ENCODE measurements at places on chromosomes 1 and 21.
A peak's percentile ranks its signal among the peaks of the same experiment; 100 is the strongest.

DNA sequence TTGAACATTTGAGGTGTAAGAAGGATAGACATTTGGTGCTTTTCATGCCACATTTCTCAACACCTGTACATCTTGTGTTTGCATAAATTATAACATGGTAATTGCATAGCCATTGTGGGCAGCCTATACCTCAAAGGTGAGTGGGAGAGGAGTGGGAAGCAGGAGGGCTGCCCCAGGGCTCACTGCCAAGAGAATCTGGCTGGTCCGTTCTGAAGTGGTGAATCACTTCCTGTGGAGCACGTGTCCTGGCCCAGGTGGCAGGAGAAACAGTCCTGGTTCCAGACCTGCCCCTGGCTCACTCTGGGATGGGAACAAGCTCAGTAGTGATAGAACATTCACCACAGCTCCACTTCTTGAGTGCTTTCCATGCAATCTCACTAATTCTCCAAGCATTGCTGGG lies 11.6 kb upstream of the OLFML2B start:
- no peak for DNase-seq

GRCh38 chr1:210311726-210312493 lies 16.8 kb upstream of the HHAT start:
- no peak for DNase-seq

DNA sequence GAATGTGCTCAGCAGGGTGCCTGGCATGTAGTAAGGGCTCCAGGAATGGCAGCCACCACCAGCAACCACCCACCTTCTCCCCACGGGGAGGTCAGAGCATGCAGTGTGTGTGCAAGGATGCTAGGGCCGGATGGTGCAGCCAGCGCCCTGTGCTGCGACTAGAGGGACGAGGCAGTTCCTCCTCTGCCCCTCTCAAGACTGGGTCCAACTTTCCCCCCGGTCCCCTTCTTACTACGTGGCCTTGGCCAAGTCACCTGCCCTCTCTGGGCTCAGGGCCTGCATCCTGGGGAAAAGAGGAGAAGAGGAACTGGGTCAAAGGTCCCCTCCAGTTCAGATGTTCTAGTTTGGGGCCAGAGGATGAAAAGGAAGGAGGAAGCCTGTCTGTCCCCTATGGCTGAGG lies 71.6 kb upstream of the TARDBP start:
- DNase-seq: no peak

- DNase-seq: no peak
Observed at GRCh38 chr1:42170779-42171621, 6.5 kb upstream of the GUCA2A start.

GRCh38 chr1:44834328-44834727 lies 8.7 kb downstream of the PTCH2 start:
- no peak for DNase-seq

DNA sequence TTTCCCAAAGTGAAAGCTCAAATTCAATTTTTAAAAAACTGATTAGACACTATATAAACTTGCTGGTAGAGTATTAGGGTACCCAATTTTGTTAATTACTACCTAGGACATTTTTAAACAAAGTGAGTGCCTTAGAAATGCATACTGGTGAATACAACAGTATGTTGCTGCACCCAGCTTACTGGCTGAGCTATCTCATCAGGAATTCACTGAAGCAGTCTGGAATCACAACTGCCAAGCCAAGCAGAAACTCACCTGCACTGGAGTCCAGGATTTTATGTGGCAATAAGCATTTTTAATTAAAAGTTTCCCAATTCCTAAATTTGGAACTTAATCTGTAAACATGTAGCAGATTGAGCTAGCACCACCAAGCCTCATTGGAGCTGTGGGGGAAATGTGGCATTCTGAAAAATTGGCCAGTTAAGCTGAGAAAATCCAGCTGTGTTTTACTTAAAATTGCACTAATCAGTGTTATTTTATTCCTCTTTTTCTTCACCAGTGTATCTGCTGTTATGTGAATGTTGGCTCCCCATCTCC lies 61.8 kb downstream of the CLEC20A start:
- DNase-seq: no peak

GRCh38 chr1:171999756-172000155 lies 158.5 kb downstream of the DNM3 start:
- DNase-seq: no peak

DNA sequence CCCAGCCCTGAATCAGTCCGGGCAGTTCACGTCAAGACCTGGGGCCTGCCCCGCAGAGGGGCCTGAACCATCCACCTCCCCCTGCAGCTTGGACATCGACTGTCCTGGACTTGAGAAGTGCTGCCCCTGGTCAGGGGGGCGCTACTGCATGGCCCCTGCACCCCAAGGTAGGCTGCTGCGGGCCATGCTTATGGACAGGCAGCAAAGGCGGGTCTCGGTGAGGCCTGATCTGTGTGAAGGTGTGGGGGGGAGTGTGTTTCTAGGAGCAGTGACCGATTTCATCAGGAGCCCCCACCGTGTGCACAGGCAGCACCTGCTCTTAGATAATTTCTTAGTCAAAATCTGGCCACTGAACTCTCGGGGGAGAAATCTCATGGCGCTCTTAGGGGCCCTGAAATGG lies 13.0 kb downstream of the UMODL1 start:
- no peak for DNase-seq

DNA sequence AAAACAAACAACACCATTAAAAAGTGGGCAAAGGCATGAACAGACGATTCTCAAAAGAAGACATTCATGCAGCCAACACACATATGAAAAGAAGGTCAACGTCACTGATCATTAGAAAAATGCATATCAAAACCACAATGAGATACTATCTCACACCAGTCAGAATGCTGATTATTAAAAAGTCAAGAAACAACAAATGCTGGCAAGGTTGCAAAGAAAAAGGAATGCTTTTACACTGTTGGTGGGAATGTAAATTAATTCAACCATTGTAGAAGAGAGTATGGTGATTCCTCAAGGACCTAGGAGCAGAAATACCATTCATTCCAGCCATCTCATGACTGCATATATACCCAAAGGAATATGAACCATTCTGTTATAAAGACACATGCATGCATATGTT lies 419.6 kb downstream of the NEGR1 start:
- no peak for DNase-seq

GRCh38 chr1:108661030-108661609 lies at the start of gene HENMT1:
Gene HENMT1 (minus strand): TSS chr1:108661093. CDS start chr1:108659884, 1,209 bp downstream.
- peak; percentile 55 for DNase-seq

Data from globus pallidus (tissue), 1 donor.